Astrocyte of the hippocampus (primary cell): ENCODE measurements at places on chromosomes 3 and 15.

GRCh38 chr3:196666001-196666867 is 26.7 kb downstream of the NRROS start:
- DNase-seq, result peak; percentile 52

DNA sequence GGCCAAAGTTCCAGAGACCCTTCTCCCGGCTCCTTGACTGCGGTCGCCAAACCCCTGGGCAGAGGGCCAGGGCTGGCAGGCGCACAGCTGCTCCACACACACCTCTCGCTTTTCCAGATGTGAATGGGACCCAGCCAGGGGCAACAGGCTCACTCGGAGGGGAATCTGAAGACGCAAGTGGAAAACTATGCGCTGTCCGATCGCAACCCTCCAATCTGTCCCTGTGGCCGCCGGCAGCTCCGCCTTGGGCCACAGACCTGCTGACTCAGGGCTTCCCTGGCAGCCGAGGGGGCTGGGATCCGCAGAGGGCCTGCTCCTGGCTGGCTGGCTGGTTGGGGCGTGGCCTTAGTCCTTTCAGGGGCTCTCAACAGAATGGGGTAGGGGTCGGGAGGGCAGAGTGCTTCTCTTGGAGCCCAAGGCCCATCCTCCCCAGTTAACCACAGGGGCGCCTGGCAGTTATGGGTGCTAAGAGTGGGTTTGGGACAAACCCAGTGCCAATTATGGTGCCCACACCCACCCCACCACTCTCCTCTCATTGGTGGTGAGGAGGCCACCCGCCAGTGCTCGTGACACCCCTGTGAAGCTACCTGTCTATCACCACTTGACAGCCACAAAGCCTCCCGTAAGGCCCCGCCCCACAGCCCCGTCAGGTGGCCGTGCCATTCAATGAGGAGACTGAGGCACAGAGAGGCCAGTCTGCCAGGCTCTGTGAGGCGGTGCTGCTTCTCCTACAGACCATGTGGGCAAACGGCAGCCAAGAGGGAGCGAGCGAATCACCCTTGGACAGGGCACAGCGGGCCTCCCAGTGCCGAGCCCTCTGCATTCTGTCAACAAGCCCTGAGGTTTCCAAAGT is 53.8 kb downstream of the IQSEC1 start:
- DNase-seq, result peak; percentile 95

DNA sequence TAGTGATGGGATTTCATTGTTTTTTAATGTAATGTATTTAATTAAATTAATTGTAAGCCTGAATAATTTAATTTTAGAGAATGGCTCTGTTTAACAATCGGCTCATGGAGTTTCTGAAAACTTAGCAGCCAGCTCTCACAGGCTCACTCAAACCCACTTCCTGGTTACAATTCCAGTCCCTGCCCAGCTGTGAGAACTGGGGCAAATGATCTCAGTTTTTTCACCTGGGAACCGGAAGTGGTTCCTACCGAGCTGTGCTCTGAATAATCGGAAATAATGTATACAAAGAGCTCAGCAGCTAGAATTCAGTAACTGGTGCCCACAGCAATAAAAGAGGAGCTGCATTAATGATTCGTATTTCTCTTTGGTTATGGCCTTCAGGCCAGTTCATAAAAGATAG is 244.3 kb upstream of the MCTP2 start:
- DNase-seq, result no peak

DNA sequence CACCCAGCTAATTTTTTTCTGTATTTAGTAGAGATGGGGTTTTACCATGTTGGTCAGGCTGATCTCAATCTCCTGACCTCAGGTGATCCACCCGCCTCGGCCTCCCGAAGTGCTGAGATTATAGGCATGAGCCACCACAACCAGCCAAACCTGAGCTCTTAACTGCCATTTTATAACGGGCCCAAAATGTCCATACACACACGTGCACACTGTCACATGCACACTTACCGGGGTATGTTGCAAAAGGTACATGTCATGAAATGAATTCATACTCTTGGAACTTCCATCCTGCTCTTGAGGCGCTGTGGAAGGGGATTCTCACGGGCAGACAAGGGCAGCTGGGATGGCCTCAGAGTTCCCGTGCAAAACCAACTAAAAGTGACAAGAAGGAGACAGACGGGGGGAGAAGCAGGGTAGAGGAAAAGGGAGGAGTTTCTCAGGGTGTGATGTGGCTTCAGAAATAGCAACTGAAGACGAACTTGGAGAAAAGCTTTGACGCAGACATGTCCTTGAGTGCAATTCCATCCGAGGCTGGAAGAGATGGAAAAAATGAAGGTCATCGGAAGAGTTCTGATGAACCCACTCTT is 110.9 kb downstream of the BDH1 start:
- no peak for DNase-seq

DNA sequence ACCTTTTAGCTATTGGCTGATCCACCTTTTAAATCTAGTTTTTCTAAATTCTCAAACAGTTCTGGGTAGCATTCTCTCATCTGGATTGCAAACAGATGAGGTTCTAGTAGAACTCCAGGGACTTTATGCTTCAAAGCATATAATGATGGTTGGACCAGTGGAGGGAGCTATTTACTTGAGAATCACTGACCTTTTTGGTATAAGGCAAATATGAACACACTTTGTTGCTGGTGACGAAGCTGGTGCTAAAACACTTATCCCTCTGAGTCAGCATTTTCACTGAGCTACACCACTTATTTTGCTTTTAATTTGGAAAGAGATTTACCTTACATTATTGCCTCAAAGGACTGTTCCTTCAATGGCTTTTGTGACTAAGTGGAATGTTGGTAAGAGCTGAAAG is 58.6 kb upstream of the SLITRK3 start:
- DNase-seq, result peak; percentile 19

GRCh38 chr3:104437891-104438290 is 928.8 kb upstream of the ALCAM start:
- peak; percentile 75 for DNase-seq

- no peak for DNase-seq
Measured at GRCh38 chr15:54520616-54521015, 542.4 kb downstream of the UNC13C start.

GRCh38 chr3:40985195-40985594 is 214.1 kb upstream of the CTNNB1 start:
- DNase-seq, result no peak

DNA sequence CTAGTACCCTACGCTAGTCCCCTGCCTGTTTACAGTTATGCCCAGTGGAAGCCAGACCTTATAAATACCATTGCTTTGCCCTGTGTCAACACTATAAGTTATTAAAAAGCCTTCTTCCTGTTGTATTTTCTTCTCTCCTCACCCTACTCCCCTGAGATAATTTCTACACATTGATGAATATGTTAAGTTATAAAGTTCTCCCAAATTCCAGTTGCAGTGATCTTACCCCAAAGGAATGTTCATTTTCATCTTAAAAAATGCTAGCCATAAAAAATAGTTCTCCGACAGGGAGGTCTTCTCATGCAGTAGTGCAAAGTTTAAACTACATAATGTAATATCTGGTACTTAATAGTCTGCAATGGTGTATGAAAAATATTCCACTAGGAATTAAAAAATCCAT is 58.6 kb downstream of the MAP2K5 start:
- peak; percentile 4 for DNase-seq

GRCh38 chr15:64749999-64750657 is 25.3 kb downstream of the RBPMS2 start:
- no peak for DNase-seq

- no peak for DNase-seq
Measured at GRCh38 chr3:58357402-58357801, 24.7 kb downstream of the PXK start.

DNA sequence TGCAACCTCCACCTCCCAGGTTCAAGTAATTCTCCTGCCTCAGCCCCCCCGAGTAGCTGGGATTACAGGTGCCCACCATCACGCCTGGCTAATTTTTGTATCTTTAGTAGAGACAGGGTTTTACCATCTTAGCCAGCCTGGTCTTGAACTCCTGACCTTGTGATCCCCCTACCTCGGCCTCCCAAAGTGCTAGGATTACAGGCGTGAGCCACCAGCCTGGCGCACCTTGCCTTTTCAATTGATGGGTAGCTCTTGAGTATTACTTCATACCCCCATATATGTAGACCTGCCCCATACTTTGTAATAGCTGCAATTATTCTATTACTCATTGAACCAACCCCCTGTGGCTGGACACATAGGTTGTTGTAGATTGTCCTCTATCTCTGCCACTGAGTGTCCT is 101.3 kb downstream of the LRRK1 start:
- no peak for DNase-seq

DNA sequence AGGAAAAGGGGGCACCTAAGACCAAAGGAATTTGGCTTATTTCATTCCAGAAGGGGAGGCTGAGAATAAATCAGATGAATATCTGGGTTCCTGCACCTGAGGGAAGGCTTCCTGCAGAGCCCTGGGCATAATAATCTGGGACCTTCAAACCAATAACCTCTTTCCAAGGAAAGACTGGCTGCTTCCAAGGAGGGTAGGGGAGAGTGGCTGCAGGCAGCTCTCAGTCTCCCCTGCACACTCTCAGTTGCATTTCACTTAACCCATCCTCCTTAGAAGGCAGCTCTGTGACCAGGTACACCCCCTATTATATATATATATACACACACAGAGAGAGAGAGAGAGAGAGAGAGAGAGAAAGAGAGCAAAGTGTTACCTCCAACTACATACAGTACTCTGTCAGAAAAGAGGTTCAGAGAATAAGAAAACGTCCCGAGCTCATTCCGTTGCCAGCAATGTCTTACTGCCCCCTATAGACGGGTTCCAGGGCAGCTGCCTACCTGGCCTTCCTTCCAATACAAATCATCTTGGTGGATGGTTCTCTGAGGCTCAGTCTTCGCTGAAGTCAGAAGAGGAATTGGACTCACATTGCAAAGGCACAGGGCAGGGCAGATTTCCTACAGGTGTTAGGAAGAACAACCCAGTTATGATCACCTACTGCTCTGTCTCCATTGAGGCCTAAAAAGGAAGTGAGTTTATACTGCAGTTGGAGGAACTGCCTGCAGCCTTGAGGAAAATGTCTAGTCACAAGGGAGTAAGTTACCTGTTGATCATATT is 26.1 kb downstream of the CAPN3 start:
- peak; percentile 55 for DNase-seq

- peak; percentile 53 for DNase-seq
Measured at GRCh38 chr15:92653836-92654539, 1.6 kb downstream of the FAM174B start.

- DNase-seq, result no peak
Measured at GRCh38 chr3:188082031-188082430, 71.9 kb upstream of the LPP start.

DNA sequence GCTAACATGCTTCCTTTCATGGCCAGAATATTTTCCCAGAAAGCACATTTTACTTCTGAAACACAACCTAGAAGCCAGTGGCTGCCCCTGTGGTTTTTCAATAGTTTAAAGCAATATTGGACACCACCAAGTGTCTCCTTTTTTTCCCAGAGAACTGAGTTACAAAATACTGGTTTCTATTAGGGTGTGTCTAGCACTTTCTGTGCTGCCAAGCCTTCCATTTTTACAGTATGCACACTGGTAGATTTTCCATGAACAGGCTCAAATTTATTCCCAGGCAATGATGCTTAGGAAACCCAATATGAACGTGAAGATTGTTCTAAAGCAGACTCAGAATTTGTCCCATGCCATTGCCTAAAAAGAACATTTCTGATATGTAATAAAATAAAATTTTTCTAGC is 7.2 kb downstream of the TNFAIP8L3 start:
- no peak for DNase-seq

DNA sequence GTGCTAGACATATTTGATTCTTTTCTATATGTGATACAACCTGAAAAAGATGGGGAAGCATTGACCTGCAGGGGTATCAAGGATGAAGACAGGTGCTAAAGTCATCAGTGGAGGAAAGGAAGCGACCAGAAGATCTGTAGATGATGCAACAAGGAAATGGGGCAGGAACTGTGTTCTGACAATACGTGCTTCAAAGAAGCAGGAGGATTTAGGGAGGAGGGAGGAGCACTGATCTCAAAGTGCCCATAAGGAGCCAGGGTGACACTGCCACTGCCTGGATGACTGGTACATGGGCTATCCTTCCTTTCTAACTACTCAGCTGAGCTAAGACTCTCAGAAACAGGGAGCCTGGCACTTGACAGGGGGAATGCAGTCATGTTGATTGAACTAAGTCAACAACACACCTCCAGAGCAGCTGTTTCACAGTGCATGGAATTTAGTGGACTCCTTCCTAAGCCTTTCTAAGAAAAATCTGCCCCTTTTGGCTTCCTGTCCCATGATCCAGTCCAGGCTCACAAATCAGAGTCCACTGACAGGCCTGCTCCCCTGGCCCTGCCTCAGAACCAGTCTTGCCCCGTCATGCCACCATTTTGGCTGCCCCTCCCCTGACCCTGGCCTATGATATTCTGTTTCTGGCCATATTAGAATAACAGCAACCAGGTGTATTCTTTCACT is 12.0 kb downstream of the LYSMD4 start:
- no peak for DNase-seq
